Stimulated activated CD8-positive, alpha-beta memory T cell treated with anti-CD3 and anti-CD28 coated beads, Interleukin-15, amount 100 ng/mL, for 1 hour (primary cell): ENCODE measurements at places on chromosomes 4 and X.

GRCh38 chr4:156512622-156513021, 459.0 kb downstream of the PDGFC start:
- no peak for DNase-seq

- no peak for DNase-seq
These were observed 63.4 kb downstream of the FHDC1 start for GRCh38 chr4:152999346-153000075.

DNA sequence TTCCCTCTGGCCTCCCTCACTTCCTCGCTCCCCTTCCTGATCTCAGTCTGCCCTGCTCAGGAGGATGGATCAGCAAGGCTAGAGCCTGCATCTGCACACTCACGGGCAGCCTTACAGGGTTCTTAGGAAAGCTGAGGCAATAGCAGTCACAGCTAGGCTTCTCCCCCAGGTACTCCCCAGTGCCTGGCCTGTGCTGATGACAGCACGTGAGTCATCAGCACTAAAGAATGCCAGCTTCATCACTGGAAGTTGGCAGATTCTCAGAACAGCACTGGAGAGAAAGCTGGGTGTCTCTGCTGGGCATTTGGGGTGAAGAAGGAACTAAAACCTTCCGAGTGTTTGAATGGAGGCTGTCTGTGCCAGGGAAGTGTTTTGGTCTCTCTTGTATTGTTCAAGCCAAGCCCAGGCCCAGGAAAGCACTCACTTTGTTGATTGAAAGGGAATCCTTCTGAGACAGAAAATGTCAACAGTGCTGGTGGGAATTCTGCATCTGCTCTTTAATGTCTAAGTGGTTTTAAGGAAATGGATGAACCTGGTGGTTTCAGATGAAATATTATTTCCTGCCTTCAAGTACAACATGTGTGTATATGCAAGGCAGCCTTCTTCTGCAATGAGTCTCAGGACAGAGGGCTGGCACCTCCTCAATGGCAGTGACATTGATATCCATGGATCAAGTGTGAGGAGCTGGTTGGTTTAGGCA, 73.0 kb upstream of the SCOC start:
- DNase-seq, result no peak

- DNase-seq, result no peak
These were observed 7.5 kb downstream of the IL13RA1 start for GRCh38 chrX:118734909-118735308.

GRCh38 chrX:74232859-74233258, 71.1 kb upstream of the ZCCHC13 start:
- no peak for DNase-seq

DNA sequence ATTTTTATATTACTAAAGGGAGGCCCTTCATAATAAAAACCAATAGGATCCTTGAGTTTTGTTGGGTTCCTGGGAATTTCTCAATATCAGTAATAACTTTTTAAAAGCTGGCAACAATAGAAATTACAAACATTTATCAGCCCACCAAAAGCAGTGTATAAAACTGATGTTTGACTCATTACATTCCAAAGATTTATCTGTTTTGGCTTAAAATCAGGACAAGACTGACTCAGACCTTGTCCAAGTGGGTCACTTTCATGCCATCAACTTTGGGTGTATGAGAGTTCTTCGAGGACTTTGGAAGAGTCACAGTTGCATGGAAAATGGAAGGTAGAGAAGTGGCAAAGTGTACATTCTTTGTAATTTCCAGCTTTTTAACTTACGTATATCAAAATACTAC, 102.8 kb downstream of the FRMPD4 start:
- DNase-seq, result no peak
